ENCODE measurements at places on chromosomes 6 and 20.

- no peak for DNase-seq
Measured at GRCh38 chr6:169190144-169190584, 63.5 kb downstream of the THBS2 start.

DNA sequence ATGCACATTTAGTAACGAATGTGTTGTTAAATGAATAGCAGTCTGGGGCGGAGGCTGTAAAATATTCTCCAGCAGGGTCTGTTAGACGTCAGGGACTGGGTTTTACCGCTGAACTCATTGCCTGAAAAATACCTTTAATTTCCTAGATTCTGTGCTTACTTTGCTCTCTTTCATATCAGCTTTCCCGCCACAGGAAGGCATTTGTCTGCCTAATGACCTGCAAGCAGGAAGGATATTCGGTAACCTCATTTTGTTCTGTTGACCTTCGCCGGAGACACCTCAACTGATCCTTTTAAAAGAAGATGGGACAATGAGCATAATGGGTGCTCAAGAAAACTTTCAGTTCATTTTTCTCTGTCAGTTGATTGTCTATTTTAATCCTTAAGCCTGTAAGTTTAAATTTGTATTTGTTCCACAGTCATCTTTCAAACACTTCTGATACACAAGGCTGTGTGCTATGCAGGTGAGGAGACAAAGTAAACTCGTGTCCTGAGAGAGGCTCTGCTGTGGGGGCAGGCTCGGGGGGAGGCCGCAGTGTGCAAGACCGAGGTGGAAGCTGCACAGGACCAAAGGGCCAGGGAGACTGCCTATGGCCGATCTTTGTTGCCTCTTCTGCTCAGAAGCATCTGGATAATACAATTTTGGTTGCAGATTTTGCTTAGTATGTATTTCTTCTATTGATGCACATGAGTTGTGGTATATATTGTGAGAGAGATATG is 27.4 kb upstream of the SIM1 start:
- DNase-seq: no peak

DNA sequence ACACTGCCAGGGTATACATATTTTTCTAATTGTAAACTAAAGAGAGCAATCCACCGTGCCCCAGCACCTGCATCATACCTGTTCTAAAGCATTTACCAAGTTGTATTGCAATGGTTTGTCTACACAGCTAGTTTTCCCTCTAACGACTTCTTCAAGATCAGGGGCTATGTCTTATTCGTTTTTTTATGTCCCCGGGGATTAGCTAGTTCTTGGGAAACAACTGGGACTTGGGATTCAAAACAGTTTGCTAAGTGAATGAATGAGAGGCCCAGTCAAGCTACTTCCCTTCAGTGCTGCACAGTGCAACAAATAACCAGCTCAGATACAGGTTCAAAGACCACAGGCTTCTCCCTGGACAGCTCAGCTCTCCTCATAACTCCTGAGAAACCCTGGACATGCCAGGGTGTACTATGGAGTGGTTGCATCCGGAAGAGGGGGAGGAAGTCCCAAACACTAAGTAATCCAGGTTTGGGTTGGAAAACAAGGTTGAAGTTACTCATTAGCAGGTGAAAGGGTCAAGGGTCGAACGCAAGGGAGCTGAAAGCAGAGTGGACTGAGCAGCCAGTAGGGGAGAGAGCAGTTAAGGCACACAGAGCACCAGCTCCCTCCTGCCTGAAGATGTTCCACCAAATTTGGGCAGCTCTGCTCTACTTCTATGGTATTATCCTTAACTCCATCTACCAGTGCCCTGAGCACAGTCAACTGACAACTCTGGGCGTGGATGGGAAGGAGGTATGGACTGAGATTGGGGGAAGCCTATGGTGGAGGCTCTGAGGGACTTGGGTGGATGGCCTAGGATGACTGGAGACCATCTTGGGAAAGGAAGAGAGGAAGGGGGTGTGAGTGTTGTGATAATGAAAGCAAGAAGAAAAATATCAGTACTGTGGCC is at the start of gene APOM:
TSS of gene APOM (plus strand) at position 546 of the 889 bp plus-strand sequence. CDS start at position 619, 73 bp downstream.
- no peak for DNase-seq

- DNase-seq: no peak
Measured at GRCh38 chr6:85465762-85466161, 15.9 kb downstream of the NT5E start.

DNA sequence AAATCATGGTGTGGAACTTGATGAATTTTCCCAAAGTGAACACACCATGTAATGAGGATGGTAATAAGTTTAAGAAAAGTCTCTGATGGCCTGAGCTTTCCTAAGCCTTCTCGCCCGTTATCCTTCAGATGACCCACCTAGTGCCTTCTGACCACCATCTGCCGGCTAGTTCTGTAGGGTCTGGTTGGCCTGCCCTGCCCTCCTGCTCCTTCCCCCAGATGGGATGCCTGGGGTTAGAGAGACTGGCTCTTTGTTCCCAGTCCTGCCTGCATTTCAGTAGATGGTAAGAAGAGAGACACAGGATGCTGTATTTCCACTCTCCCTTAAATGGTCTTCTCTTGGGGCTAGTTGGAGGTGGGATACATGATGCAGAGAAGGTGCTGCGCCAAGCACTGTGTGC is 43.0 kb downstream of the TIAM2 start:
- no peak for DNase-seq

- DNase-seq: no peak
Measured at GRCh38 chr6:81511423-81511822, 241.1 kb downstream of the TENT5A start.

GRCh38 chr20:58128635-58129625 is 99.5 kb downstream of the ANKRD60 start:
- DNase-seq: no peak

GRCh38 chr6:31210741-31211532 is 40.5 kb upstream of the POU5F1 start:
- DNase-seq: no peak
